ENCODE measurements at places on chromosomes 4 and X.

GRCh38 chrX:26254436-26254835, 38.5 kb downstream of the MAGEB5 start:
- no peak for DNase-seq

- no peak for DNase-seq
Measured at GRCh38 chr4:144712775-144713174, 66.8 kb downstream of the HHIP start.

DNA sequence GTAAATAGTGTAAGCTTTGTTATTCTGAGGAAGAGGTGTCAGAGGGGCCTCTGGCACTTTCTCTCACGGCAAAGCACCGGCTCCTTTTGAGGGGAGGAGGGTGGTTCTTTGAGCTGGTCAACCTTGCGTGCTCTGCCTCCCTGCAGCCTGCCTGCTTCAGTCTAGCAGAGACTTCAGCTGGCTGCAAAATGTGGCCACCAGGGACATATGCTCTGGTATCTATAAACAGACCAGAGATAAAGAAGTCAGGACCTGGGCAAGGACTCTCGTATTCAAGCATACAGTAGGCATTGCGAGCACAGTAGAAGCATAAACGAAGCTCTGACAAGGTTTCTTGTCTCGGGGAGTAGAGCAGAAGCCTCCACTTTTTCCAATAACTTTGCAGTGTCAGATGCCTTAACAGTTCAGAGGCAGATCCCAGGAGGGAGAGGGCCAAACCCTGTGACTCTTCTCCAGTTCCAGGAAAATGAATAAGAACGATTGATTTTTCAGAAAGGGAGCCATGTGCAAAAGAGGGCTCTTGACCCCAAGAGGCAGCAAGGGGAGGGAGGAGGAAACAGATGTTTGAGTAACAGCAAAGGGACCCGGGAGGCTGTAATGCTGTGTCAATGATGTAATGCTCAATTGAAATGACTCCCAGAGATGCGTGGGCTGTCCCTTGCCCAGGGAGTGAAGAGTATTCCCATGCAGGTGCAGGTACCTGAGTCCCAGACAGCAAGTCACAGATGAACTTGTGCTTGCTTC, 57.9 kb upstream of the TEX13D start:
- no peak for DNase-seq

DNA sequence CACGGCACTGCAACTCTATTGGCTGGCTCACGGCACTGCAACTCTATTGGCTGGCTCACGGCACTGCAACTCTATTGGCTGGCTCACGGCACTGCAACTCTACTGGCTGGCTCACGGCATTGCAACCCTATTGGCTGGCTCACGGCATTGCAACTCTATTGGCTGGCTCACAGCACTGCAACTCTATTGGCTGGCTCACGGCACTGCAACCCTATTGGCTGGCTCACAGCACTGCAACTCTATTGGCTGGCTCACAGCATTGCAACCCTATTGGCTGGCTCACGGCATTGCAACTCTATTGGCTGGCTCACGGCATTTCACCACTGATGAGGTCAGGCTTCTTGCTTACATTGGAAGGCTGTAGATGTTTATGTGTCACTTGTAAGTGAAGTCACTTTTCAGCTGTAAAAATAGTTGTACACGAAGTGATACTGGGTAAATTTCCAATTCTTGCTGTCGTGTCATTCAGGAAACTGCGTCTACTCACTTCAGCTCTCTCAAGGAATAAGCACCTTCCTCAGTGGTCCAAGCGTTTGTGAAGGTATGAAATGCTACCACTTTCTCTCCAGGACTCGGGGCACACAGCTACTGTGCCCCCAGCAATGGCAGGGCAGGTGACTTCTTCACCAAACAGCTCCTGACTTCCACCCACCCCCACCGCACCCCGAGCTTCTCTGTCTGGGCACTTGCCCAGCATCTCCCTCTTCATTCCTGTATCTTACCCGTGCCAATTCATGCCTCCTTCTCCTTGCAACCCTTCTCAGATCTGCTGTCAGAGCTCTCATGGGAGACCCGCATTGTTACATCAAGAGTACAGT, 141.3 kb downstream of the AFAP1 start:
- DNase-seq = no peak

GRCh38 chrX:119721487-119721886, 28.5 kb upstream of the SEPTIN6 start:
- no peak for DNase-seq

DNA sequence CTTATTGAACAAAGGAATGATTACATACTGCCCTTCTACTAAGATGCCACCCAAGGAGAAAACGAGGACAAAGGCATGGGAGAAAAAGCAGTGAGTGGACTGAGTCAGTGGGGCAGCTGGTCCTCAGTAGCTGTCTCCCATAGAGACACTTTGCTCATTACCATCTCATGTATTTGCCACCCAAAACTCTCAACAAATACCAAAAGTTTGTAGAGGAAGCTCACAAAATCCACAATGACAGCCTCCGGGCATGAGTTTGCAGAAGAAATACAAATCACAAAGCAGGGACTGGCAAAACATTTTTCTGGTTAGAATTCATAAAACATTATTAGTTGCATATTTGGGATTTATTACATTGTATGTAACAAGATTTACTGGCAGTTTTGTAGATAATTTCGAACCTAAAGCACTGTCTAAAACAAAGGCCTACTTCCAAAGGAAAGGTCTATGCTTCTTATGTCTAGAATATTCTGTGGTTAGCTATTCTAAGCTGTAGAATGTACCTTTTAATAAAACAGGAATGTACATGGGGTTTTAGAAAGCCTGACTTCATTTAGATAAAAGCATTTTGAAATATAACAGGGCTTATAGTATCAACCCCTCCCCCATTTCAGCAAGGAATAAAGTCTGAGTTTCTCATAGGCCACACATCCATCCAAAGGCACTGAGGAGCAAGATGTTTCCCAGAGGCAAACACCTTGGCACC, 17.7 kb downstream of the PCDH18 start:
- DNase-seq = no peak

DNA sequence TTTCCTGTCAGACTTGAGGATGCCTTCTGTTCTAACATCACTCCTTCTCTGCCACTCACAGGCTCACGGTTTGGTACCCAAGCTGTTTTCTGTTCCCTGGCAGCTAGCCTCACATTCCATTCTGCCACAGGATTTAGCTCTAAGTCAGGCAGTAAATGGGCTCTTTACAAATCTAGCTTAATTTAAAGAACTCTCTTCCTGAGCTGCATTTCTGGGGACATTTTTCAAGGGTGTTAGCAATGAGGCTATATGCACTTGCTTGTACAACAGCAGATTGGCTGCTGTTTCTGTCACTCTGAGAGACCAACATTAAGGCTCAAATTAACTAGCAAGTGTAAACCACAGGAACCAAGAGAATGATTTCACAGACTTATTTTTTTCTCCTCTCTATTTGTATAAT, 337.8 kb upstream of the NOCT start:
- DNase-seq = no peak

- no peak for DNase-seq
Measured at GRCh38 chr4:2832981-2833670, 10.5 kb upstream of the ADD1 start.

DNA sequence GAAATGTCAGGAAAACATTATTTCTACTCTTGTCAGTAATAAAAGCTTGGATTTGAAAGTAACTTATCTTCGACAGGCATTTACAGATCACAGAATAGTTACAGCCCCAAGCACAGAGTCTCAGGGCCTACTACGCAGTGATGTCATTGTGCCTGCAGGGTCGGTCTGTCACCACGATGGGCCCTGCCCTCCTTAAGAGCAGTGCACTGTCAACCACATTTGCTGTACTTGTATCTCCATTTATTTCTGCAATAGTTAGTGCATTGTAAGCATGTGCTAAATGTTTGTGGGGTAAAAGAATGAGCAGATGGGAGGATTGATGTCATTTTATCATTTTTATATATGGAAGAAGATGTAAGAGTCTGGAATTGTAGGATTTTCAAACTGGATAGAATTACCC, 13.6 kb upstream of the CCKAR start:
- DNase-seq = no peak

GRCh38 chr4:185457136-185457535, 14.4 kb downstream of the CCDC110 start:
- no peak for DNase-seq

GRCh38 chrX:38205039-38205438, 15.6 kb downstream of the SRPX start:
- DNase-seq = no peak

GRCh38 chrX:69627744-69628143, 11.8 kb downstream of the EDA start:
- DNase-seq = no peak

- DNase-seq = no peak
Measured at GRCh38 chr4:105184316-105184980, 37.8 kb downstream of the TET2 start.

GRCh38 chrX:154819771-154820341, 14.6 kb upstream of the MPP1 start:
- no peak for DNase-seq

DNA sequence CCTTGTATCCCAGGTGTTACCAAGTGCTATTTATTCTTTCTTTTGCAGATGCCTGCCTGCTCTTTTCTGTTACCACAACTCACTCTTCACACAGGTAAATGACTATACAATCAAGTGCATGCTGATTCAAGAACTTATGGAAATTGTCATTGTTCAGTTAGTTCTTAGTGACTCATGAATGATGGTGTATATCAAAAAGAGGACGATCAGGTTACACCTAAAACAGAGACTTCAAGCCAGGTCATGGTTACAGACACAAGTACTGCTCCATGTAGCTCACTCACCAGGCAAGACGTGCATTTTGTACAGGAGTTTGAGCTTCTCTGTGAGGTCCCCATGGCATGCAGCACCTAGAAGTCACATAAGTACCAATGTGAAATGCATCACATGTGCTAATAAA, 59.3 kb upstream of the UCP1 start:
- no peak for DNase-seq

GRCh38 chr4:109998867-109999584, 86.3 kb downstream of the EGF start:
- no peak for DNase-seq

- DNase-seq = no peak
Measured at GRCh38 chr4:14636563-14636962, 365.7 kb upstream of the CPEB2 start.

DNA sequence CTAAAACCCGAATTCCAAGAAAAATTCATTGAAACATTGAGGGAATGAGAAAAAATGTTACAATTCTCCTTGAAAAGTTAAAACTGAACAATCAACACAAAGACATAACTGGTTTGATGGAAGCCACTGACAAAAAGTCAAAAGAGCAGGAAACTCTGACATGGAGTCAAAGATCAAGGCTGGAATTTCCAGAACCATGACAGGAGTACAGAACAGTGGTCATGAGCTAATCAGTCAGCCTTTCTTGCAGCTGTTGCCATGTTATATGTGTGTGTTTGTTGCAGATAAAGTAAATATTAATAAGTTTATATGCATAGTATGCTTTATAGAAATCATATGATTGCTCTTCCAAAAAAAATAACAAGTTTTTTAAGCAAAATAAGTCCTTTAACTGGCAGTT, 184.7 kb upstream of the HCCS start:
- no peak for DNase-seq

DNA sequence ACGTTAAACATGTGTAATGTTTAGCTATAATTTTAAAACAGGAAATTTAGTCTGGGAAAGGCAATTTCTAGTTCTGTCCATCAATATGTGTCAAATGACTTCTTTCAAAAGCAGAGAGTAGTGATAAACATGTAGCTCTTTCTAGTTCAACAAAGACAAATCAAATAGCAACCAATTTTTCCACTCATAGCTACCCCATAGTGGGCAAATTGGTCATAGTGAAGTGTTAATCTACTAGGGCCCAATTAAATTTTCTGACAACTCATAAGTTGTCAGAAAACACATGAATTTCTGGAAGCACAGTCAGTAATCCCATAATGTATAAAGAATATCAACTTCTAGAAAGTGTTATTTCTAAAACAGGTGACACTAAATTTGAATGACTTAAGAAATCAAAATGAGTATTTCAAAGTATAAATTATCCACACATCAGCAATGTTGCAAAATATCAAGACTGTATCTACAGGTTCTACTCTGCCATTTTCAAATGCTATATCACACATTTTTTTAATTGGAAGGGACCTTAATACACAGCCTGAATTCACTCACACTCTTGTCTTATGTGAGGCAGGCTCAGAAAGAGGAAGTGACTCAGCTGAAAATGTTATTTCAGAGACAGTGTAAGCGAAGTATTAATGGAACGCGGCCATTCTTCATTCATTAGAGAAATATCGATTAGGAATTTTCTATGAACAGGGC, 7.7 kb downstream of the OCIAD2 start:
- no peak for DNase-seq

DNA sequence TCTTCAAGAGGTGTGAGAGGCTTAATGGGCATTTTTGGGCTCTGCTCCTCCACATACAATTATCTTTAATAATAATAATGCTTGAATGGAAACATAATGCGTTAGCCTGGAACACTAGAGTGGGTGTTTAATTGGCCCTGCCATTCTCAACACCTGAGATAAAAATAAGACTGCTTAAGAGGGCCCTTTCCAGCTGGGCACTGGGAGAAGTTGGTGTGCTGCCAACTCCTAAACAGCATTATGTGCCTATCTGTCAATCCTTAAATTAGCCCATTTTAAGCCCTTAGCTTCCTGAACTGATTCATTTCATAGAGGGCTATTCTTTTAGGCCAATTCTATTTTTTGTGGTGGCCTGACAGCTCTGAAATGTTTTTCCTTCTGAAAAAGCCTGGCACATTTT, 211.1 kb upstream of the ZIC3 start:
- DNase-seq = no peak

DNA sequence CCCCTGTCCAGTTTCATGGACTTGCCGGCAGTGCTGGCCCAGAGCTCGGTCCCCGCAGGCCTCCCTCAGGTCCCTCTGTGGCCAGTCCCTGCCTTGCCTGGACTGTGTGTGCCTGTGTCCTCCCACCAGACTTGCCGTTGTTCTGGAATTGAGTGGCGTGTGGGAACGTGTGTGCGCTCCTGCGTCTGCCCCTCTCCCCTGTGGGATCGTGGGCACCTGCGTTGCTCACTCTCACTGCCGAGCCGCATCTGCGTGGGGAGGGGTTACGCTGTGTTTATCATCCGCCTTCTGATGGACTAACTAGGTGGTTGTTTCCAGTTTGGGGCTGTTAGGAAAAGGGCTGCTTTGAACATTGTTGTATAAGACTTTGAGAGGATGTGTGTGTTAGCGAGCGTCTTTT, 21.2 kb downstream of the PCGF3 start:
- DNase-seq = no peak

- DNase-seq = no peak
Measured at GRCh38 chr4:101685126-101685525, 105.4 kb upstream of the BANK1 start.

GRCh38 chr4:45410701-45411210, 684.4 kb upstream of the GNPDA2 start:
- DNase-seq = no peak

DNA sequence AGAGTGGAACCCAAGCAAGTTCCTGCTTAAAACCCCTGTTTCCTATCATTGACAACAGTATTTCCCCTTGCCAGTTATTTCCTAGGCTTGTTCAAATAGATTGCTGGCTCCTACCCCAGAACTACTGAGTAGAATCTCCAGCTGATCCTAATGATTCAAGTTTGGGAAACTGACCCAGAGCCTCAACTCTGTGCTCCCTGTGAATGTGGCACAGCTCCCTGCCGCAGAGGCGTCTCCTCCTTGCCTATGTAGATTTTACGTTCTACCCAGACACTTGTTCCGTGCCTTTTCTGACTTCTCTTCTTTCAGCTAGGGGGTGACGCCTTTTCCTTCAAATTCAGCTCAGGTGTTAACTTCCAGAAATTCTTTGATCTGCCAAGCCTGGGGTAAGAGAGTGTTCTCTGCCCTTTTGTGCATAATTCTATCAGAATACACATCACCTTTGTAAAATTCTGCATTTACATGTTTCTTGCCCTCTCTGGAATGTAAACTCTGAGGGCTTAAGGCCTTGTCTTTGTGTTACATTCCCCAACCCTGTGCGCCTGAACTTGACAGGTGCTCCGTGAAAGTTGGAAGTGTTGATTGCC, 4.4 kb downstream of the LSM6 start:
- DNase-seq = no peak
